ENCODE measurements at places on chromosomes 5 and 9.

DNA sequence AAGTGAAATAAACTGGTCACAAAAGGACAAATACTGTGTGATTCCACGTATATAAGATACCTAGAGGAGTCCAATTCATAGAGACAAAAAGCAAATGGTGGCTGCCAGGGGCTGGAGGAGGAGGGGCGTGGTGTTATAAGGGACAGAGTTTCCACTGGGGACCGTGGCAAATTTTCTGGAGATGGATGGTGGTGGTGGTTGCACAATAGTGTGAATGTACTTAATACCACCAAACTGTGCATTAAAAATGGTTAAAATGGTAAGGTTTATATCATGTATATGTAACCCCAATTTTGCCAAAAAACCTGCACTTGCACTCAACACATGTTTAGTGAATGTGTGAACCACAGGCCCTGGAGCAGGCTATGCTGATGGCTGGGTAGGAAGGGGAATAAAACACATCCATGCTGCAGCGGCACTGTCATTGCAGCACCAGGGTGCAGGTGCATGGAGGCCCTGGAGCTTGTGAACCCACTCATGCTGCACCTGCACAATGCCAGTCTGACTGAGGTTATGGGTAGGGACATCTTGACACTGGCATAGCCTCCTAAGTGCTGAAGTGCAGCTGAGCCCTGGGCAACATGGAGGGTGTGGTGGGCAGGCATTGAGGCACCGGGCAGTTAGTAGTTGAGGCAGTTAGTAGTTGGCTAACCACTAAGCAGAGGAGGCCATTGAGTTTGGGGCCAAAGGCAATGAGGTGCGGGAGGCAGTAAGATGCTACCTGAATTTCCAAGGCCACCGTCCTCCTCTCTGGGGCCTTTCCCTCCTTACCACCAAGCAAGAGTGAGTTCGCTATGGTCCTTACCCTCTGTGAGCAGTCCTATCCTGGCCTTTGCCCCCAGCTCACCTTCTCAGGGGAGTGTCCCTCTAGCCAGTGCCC is 3.5 kb upstream of the PHF2 start:
- no peak for DNase-seq

- DNase-seq: no peak
Observed at GRCh38 chr9:133990366-133991213, 1.5 kb downstream of the VAV2 start.

- no peak for DNase-seq
Observed at GRCh38 chr5:153818626-153819025, 220.1 kb downstream of the FAM114A2 start.

DNA sequence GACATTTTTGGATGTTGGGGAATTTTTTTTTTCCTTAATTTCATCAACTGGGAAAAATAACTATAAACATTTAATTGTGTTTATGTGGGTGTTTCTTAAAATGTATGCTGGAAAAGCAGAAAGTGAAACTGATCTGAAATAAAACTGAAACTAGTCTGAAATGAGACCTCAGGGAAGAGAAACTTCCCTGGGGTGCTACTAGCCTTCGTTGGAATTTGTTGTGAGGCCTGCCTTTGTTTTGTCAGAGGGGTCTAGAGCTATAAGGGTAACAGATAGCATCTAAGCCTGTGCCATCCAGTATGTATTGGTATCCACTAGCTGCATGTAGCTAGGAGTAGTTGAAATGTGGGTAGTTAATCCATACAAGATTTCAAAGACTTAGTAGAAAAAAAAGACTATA is 10.4 kb downstream of the ZNF618 start:
- no peak for DNase-seq

GRCh38 chr5:38796742-38797108 is 49.1 kb upstream of the OSMR start:
- DNase-seq: no peak

DNA sequence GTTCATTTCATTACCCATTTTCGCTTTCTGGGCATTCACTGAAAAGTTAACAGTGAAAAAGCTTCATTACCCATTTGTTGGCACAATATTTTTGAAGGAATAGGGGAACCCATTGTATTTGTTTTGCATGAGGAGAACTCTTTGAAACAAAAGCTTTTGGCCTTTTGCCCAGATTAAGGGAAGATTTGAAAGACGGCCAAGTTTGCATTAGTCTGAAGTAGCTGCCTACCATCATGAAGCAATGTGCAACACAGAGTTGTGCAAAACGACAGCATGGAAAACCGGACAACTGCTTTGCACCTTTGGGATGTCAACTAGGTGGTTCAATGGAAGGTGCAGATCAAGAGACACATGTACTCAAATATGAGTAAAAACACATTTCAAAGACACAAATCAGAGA is 84.9 kb downstream of the TRPM3 start:
- DNase-seq: no peak

DNA sequence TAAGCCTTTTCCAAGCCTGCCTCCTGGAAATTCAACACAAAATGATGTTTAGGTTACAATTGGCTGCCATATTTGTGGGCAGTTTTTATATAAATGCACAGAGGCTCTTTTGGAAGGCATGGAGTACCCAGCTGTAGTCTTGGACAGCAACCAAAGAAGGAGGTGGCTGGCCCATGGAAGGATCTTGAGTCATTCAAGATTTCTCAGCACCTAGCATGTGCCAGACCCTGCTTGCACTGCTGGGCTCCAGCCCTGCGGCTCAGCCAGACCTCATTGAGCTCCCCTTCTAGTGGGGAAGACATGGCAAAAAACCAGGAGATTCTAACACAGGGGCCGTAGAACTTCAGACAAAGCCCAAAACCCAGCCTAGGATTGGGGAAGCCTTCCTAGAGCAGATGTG is 22.1 kb downstream of the JADE2 start:
- no peak for DNase-seq

DNA sequence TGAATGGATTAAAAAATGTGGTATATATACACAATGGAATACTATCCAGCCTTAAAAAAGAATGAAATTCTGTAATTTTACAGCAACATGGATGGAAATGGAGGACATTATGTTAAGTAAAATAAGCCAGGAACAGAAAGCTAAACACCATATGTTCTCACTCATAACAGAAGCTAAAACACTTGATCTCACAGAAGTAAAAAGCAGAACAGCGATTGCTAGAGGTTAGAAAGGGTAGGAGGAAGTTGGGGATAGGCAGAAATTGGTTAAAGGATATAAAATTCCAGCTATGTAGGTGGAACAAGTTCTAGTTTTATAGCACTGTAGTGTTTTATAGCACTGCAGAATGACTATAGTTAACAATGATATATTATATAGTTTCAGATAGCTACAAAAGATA is 15.8 kb downstream of the MARCHF3 start:
- no peak for DNase-seq

- no peak for DNase-seq
Observed at GRCh38 chr9:118336943-118337330, 632.7 kb downstream of the TLR4 start.

- DNase-seq: no peak
Observed at GRCh38 chr5:128082551-128083032, 974 bp upstream of the SLC12A2 start.

GRCh38 chr9:16744394-16744793 is 126.1 kb downstream of the BNC2 start:
- no peak for DNase-seq

DNA sequence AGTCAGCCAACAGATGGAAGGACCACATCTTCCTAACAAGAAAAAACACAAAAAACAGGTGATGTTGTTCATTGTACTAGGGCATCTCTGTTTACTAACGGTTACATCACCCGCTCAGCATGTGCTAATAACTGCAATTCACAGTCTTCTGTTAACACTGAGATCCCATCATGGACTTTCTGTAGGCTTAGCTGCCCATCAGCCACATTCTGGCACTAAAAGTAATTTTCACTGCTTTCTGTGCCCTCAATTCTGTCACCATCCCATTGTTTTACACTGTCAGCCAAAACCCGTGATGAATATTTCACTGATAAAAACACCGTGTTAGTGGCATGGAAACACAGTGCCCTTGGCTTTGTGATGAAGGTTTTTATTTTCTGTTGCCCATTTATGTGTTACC is 64.6 kb downstream of the CAST start:
- no peak for DNase-seq

- DNase-seq: no peak
Observed at GRCh38 chr9:133621725-133622267, 12.6 kb upstream of the FAM163B start.

- no peak for DNase-seq
Observed at GRCh38 chr5:178232124-178232919, at the start of gene PHYKPL. PHYKPL (minus strand) TSS chr5:178232802; CDS start chr5:178232550, 252 bp downstream.

DNA sequence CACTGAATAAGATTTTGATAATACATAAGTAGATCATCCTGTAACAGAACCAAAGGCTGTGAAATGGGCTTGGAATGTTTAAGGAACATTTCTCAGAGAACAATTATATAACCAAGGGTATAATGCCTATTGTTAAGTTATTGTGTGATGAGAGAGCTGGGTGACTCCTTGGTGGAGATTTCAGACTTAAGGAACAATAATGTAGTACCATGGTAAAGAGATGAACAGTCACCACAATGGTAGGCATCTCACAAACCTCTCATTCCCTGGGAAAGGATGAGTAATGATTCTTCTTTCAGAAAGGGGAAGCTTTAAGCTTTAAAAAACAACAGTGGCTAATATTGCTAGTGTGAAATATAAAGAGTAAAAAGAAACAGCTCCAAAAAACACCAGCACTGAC is 147.4 kb downstream of the TRIM36 start:
- DNase-seq: no peak

- no peak for DNase-seq
Observed at GRCh38 chr9:130337318-130337717, 71.8 kb downstream of the HMCN2 start.

DNA sequence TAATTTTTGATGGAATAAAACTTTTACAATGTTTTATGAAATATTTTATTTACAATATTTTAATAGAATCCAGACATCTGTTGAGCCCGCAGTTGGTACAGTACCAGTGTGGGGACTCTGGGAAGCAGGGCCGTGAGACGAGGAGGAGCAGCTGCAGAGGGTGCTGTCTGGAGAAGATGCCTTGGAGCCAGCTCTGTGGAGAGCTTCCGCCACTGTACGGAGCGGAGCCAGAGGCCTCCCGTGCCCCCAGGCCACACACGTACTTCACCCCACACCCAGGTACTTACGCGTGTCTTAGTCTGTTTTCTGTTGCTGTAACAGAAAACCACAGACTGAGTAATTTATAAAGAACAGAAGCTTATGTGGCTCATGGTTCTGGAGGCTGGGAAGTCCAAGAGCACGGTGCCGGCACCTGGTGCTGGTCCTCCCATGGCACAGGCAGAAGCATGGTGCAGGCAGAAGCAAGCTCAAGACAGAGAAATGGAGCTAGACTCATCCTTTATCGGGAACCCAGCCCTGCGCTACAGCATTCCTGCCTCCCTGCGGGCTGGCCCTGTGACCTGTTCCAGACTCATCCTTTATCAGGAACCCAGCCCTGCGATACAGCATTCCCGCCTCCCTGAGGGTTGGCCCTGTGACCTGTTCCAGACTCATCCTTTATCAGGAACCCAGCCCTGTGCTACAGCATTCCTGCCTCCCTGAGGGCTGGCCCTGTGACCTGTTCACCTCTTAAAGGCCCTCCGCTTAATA is 23.3 kb downstream of the CEP72 start:
- no peak for DNase-seq

DNA sequence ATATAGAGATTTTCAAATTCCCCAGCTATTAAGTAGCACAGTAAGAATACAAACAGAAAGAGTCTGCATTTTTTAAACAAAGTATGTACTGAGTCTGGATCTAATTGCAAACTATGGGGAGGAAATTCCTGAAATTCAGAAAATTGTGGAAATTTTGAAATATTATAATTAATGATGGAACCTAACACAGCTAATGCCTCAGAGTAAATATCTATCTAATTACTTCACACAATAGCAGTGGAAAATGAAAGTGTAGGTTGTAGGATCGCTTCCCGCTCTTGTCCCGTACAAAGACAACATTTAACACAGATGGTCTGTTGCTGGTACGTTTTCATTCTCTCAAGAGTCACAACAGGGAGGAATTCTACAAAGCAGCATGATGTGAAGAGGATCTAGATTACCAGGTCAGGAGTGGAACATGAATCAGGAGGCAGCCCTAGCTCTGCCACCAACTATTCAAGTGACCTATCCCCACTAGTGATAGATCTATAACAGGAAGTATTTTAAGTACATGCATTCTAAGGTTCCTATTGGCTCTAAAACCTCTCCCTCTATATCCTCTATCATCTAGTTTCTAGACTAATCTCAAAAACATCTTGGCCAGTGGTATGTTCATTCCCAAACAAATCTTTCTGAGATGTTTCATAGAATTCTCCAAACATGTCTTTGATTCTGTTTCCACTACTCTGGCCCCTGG is 58.9 kb upstream of the GRAMD2B start:
- no peak for DNase-seq

DNA sequence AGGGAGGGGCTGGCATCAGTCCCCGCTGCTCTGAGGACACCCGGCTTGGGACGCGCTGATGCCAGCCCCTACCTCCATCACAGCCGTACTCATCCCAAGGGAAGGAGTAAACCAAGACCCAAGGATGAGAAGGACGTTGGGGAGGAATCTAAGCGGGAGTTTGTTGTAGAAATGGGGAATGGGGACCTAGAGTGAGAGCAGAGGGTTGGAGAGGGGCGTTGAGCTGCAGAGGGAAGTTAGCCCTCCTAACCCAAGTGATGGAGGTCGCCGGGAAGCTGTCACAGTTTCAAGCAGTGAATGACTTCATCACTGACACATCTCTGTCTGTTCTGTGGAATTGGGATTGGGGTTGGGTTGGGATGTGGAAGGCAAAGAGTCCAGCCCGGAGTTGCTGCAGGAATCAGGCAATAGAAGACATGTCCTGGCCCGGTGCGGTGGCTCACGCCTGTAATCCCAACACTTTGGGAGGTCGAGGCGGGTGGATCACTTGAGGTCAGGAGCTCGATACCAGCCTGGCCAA is 759 bp upstream of the SUSD1 start:
- DNase-seq: no peak

DNA sequence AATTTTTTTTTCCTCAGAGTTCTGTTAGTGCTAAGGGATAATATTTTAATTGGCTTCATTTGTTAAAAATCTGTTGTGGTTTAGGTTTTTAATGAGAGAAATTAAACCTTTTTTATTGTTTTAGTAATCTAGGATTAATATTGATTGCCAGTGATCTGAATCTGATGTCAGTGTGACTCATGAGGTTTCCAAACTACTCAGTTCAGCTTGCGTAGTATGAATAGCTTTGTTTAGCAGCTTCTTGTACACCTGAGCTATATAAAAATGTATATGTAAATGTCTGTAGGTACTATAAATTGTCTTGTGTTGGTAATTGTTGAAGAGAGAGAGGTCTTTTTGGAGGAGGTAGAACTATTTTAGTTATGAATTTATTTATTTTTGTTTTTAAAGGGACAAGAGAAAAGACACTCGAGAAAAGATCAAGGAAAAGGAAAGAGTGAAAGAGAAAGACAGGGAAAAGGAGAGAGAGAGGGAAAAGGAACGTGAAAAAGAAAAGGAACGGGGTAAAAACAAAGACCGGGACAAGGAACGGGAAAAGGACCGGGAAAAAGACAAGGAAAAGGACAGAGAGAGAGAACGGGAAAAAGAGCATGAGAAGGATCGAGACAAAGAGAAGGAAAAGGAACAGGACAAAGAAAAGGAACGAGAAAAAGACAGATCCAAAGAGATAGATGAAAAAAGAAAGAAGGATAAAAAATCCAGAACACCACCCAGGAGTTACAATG is 26.3 kb downstream of the SREK1 start:
- DNase-seq: no peak
